Stimulated activated CD4-positive, alpha-beta T cell treated with anti-CD3 and anti-CD28 coated beads, Interleukin-15, amount 100 ng/mL, for 1 hour (primary cell): ENCODE measurements at places on chromosomes 6 and 20.

GRCh38 chr6:87199787-87200186, 44.4 kb downstream of the ZNF292 start:
- no peak for DNase-seq

GRCh38 chr6:32110632-32111031, 1.5 kb upstream of the TNXB start:
- no peak for DNase-seq

DNA sequence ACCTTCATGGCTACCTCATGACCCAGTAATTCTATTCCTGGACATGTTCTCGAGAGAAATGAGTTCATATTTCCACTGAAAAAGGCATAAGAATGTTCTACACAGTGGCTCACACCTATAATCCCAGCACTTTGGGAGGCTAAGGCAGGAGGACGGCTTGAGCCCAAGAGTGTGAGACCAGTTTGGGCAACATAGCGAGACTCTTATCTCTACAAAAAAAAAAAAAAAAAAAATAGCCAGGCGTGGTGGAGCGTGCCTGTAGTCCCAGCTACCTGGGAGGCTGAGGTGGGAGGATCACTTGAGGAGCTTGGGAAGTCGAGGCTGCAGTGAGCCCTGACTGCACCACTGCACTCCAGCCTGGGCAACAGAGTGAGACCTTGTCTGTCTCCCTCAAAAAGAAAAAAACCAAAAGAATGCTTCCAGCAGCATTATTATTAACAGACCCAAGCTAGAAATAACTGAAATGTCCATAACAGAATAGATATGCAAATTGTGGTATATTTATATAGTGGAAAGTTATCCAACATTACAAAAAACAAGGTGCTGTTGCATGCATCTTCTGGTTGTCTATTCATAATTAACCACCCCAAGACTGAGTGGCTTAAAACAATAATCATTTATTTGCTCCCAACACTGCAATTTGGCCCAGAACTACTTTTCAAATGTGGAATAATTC, 9.4 kb upstream of the RAB44 start:
- DNase-seq = no peak

DNA sequence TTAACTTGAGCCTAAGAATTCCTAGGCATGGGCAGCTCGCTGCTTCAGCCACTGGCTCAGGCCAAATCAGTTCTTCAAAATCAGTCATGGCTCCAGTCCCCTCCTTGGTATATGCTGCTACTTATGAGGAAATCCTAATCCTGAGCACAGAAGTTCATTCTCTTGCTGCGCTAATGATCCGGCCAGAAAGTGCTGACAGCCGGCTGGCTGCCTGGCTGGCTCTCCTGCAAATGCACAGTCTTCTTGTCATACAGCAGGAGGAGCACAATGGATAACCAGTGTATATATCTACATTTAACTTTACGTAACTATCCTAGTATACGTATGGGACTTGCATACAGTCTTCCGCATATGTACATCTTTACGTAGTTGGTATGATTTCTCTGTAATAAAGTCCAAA, 500.8 kb downstream of the PRKN start:
- no peak for DNase-seq

DNA sequence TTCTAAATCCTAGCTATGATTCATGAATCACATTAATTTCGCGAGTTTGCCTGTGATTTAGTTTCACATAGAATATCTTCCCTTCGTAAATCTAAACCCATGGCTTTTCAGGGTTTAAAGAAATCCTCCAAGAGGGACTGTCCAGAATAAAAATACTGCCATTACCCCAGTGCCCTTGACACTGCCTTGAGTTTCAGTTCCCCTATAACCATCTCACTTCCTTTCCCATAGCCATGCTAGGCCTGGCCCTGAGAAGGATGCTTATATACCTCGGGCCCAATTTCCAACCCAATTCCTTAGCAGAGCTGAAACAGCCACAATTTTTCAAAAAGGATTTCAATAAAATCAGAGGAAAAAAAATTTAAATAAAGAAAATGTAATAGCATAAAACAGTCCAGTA, 697.3 kb downstream of the FRK start:
- DNase-seq = no peak

DNA sequence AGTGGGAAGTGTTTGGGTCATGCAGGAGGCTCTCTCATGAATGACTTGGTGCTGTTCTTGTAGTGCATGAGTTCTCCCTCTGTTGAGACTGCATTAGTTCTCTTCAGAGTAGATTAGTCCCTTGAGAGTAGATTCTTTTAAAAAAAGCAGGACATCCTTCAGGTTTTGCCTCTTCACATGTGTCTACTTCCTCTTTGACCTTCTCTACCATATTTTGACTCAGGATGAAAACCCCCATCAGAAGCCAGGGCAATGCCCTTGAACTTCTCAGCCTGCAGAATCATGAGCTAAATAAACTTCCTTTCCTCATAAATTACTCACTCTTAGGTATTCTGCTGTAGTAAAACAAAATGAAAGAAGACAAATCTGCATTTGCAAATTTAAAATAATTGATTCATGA, 170.3 kb downstream of the CD109 start:
- no peak for DNase-seq

DNA sequence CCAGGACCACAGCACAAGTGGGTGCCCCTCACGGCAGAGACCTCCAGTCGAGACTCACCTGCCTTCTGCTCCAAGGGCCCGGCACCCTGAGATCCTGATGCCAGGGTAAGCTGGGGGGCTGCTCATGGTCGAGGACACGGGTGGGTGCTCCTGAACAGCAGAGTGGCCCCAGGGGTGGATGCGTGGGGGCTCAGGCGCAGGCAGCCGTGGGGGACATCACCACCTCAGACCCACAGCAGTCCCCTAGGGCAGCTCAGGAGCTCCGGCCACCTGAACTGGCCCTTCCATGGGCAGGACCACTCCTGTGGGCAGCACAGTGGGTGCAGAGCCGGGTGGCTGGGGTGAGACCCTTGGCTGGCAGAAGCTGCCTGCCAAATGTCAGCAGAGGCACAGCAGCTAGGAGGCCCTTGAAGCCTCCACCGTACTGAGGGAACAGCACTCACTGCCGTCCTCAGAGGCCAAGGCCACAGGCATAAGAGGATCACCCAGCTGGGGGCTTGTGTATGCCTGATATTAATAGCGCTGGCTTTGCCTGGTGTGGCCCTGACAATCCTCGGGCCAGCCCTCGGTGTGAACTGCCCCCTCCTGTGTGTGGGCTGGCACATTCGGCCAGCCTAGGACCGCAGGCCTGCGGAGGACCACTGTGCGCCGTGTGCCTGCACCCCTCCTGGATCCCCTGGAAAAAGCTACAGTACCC, 5.4 kb downstream of the UCKL1 start:
- DNase-seq = no peak

- DNase-seq = no peak
These were observed 402.9 kb upstream of the CITED2 start for GRCh38 chr6:139777202-139777970.

GRCh38 chr6:35922139-35922554, 1.2 kb upstream of the SRPK1 start:
- DNase-seq = no peak

GRCh38 chr6:124254941-124255685, 451.4 kb downstream of the NKAIN2 start:
- DNase-seq = no peak

- DNase-seq = no peak
These were observed 19.4 kb upstream of the REPS1 start for GRCh38 chr6:139007428-139007827.

GRCh38 chr20:36658300-36658699, 12.3 kb upstream of the SLA2 start:
- no peak for DNase-seq

- DNase-seq = no peak
These were observed 853 bp downstream of the SLC22A3 start for GRCh38 chr6:160349020-160349441.

DNA sequence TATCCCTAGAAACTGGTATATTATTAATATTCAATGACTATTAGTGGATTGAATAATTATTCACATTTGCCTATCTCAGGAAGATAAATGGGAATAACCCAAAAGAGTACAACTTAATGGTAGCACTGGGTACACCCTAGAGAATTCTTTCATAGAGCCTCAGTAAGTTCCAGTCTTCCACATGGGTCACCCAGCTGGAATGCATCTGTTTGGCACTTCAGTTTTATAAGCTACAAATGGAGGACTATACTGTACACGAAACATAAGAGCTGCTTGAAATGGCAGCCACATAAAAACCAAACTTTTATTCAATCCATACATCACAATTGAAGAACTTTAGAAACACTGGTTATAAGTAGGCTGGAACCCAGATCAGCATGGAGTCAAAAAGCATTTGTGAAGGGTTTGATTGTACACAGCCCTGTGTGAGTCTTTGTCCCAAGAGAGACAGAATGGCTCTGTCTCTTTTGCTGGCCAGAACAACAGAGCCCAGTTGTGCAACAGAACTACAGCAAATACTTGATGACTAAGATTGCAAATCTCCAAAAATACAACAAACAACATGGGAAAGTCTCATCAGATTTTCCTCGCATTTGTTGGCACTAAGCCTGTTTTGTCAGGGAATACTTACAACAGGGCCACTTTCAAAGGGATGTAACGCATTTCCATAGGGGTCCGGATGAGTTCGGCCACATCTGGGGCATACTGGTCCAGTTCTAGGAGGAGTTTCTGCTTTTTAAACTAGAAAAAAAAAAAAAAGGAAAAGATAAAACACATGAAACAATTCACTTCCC, 39.5 kb downstream of the PIGU start:
- no peak for DNase-seq

- no peak for DNase-seq
These were observed 357.1 kb upstream of the HSF2 start for GRCh38 chr6:122042380-122042779.

GRCh38 chr6:11930240-11930639, 81.9 kb upstream of the HIVEP1 start:
- no peak for DNase-seq

DNA sequence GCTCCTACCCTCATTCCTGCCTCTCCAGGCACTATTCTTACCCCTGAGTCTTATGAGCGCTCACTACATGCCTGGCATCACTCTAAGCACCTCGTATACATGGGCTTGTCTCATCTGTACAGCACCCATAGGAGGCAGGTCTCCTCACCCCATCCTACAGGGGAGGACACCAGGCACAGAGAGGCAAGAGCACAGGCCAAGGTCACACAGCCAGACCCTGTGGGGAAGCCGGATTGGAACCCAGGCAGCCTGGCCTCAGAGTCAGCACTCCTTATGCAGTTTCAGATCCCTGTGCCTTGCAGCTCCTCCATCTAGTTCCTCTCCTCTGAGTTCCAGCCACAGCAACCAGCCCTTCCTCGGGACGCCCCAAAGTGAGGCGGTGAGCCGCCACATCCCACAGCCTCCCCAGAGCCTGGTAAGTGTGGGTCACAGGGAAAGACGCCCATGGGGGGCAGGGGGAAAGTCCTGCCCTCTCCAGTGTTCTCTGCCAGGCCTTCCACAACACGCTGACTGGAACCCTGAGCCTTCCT, 103.3 kb downstream of the NFATC2 start:
- no peak for DNase-seq

DNA sequence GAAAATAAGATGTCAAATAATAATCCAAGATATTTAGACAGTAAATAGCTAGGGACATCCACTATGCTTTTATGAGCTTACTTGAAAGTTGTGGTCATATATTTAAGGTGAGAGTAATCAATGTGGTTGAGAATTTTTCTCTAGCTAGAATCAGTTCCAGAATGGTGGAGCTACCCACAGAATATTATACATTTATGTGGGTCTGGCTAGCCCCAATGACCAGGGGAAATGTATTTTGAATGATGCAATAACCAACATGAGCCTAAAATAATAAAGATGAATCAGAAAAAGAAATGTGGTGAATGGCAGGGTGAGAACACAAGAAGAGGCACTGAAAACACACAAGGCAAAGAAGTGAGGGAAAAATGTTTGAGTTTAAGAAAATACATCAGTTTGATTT, 325.7 kb downstream of the TBC1D32 start:
- DNase-seq = no peak
